ENCODE measurements at places on chromosomes 5 and 9.
A peak's percentile ranks its signal among the peaks of the same experiment; 100 is the strongest.

DNA sequence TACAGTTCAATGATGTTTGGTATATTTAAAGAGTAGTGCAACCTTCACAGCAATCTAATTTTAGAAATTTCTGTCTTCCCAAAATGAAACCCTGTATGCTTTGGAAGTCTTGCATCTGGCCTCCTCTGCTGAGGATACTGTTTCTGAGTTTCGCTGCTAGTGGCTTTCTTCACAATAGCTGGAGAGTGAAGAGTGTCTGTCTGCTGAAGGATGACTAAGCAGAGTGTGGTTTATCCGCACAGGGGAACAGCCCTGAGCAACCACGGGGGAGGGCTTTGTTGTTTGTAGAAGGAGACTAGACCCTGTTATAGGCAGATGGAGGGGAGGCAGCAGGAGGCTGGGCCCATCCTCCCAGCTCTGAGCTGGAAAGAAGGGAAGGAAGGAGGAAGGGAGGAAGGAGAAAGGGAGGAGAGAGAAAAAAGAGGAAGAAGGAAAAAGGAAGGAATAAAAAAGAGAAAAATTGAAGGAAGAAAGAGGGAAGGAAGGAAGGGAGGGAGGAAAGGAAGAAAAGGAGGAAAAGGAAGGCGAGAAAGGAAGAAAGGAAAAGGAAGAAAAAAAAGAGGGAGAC, 10.5 kb upstream of the IRX2 start:
- DNase-seq = peak; percentile 37

GRCh38 chr9:123157221-123157620, 111.2 kb downstream of the STRBP start:
- DNase-seq = no peak

GRCh38 chr5:66757219-66757833, 161.1 kb downstream of the MAST4 start:
- peak; percentile 28 for DNase-seq

DNA sequence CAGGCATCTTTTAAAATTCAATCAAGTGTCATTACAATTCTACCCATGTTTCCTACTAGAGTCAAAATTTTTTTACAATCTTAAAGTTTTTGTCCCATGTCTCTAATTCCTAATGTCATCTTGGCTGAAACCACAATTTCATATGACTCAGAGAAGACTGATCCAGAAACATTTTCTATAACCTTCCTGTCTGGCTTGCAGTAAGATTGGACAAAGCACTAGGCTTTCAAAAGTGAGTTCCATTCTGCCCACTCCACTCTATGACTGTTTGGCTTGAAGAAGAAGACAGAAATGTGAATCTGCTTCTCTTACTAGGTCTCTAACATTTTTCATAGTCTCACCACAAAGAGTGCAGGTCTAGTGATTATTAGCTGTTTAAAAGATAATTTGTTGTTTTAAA, 88.8 kb downstream of the NR3C1 start:
- DNase-seq = no peak

GRCh38 chr9:98985596-98985995, 41.9 kb downstream of the COL15A1 start:
- no peak for DNase-seq

- no peak for DNase-seq
These were observed 603.6 kb downstream of the IRX1 start for GRCh38 chr5:4199049-4199841.

DNA sequence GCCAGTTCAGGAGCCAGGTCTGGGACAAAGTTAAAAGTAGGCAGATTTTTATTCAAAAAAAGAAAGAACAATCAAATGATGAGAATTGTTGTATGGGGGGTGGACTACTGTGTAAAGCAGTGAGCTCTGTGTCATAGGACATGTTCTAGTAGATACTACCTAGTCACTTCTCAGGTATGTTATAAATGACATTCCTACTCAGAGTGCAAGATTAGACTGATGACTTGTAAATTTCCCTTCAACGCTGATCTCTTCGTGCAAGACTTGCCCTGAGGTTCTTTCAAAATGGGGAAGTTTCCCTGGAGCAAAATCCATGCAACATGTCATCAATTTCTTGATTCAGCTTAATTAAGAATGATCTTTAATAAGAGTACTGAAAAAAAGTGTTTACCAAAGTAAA, 175.1 kb downstream of the RORB start:
- DNase-seq = no peak

DNA sequence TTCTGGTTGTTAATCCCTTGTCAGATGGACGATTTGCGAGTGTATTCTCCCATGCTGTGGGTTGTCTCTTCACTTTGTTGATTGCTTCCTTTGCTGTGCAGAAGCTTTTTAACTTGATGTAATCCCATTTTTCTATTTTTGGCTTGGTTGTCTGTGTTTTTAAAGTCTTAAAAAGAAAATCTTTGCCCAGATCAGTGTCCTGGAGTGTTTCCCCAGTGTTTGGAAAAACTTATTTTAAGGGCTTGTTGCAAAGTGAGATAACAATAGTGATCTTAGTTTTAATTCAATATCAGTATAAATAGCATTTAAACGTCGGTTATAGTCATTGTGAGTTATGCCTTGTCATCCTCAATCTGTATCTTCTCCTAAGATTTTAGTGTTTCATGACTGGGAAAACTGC, 329.5 kb downstream of the CCDC171 start:
- no peak for DNase-seq

- no peak for DNase-seq
These were observed 3.0 kb downstream of the F2R start for GRCh38 chr5:76718880-76719279.

GRCh38 chr9:73001860-73002259, 49.0 kb upstream of the ALDH1A1 start:
- no peak for DNase-seq

DNA sequence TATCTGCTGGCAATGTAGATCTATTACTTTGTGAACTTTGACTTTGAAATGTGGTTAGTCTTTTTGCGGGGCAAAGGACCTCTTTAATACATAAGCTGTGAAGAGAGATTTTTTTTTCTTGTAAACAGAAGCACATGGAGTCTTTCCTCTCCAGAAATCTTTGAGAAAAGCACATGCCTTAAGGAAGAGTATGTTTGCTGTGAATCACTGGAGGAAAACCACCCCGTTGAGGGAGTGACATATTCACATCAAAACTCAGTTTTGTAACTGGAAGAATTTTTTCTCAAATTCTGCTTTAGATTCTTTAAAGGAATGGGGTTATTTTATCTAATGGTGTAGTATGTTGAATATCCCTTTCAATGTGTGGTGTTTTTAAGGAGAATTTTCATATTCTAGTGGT, 3.5 kb downstream of the DMRT3 start:
- DNase-seq = no peak

DNA sequence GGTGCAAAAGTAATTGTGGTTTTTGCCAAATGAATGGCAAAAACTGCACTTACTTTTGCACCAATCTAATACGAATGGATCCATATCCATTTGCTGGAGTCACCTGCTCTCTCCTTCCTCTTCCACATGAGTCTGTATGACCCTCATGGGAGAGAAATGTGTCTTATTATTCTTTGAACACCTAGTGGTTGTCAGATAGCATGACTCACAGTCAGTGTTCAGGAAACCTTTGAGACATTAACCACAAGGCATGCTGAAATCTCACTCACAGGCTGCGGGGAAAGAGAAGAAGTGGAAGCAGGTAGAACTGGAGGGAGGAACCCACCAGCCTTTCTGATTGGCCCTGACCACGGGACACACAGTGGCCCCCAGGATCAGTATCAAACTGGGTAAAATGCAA, 222.8 kb upstream of the KLF4 start:
- DNase-seq = no peak

- peak; percentile 50 for DNase-seq
These were observed 20.4 kb downstream of the CRB2 start for GRCh38 chr9:123376218-123377071.

- DNase-seq = no peak
These were observed 78.2 kb downstream of the RAI14 start for GRCh38 chr5:34734326-34734725.

GRCh38 chr9:94656200-94656599, 16.9 kb upstream of the FBP1 start:
- no peak for DNase-seq

DNA sequence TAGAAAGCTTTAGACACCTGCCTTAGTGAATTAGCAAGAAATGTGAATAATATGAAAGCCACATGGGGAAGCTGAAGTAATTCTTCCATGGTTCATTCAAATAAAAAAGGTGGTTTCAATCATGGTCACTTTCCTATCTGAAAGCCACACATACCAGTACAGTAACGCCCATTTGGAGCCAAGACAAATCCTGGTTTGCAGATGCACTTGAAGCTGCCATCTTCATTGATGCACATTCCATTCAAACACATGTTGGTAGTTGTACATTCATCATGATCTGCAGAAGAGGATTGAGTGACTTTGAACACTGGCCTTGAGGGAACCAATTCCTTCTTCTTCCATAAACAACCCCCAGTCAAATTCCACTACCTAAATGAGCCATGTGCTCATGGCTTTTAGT, 161.5 kb downstream of the FBN2 start:
- no peak for DNase-seq

DNA sequence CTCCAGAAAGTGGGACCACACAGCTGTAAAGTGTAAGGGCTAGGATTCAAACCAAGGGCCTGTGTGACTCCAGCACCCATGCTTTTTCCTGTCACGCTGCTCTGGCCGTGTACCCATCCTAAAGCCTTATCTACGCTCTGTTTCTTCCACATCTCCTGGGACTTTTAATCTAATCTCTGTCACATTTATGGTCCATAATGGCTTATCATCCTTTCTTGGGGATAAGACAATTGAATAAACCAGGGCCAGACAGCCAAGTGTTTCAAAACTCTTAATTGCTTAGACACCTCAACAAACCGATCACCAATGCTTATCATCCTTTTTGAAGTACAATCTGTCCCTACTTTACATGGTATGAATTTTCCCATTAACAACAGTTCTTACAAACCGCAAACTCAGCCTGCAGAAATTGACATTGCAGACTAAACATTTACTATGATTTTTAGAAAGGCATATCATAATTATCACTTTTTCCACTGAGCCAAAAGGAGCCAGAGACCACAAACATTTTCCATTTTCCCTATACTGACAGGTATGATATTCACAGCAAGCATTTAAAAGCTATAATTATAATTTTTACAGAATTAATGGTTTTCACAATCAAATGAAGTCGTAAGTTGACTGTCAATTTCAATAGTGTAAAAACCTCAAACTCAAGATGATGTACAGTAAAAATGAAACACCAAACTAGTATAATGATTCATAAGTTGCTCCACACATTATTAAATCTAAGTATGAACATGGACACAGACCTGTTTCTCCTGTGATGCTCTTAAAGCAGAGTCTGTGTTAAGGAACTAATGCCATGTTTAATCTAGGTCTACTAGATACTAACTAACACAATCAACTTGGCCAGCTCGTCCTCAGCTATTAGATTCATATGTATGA, 99.5 kb downstream of the FBXW11 start:
- no peak for DNase-seq

DNA sequence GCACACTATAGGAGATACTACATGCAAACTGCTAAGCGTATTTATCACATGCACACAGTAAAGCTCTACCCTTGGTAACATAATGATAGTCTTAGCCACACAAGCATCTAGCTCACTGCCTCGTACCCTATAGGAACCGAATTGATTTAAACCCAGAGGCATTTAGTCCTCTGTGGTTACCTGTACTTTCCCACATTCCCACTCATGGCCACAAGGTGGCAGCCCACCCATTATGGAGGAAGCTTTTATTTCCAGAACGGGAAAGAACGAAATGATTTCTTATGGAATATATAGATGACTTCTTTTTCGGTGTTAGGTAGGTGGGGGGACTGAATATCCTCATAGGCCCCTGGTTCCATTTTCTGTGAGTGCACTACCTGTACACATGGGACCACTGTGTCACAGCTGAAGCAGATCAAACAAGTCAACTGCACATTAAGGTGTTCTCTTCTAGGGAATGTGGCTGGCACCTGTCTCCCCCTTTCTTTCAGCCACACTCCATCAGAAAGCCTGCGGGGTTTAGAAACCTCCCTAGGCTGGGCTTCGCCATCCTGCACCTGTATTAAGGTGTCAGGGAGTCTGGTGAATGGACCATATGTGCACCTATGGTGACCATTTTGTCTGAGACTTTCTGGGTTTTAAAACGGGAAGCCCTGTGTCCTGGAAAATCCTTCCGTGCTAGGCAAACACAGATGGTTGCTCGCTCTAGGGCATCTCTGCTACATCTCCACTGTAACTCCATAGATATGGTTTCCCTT, 313.2 kb downstream of the SLIT3 start:
- DNase-seq = peak; percentile 5

DNA sequence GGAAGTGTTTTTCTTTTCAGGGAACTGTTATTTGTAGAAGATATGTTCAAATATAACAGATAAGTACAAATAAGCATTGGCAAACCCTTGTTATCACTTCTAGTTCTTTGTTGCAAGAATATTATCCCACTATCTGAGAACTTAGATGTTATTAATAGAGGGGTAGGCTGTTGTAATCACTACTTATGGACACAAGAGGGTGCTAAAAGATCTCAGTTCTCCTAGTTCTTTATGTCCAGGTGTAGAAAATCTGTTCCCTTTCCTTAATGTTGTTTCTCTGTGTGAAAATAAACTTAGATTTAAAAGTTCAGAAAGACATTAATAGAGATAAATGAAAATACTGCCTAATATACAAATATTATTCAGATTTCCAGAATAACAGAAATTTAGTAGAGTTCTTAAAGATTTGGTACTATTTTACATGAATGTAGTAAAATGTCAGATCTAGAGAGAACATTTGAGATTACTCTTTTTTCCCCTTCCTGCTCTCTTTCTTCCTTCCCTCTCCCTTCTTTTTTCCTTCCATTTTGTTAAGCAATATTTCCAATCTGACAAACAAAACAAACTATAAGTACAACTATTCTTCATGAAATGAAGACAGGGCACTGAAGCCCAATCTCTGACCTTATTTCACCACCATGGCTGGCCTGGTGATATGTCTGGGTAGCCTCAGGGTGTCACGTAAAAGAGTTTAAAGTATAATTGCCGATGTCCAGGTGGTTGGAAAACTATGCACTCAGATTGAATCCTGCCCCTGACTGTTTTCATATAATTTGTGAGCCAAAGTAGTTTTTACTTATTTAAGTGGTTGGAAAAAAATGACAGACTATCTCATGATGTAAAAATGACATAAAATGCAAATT, 43.6 kb upstream of the C5orf46 start:
- no peak for DNase-seq

- DNase-seq = peak; percentile 44
These were observed at the start of gene EFNA5 for GRCh38 chr5:107670932-107671741. Gene EFNA5, minus strand, starts transcription at chr5:107670937.

Data from NCI-H524 (cell line).